Omental fat pad (tissue), 4 donors: ENCODE measurements at places on chromosomes 1 and 21.

GRCh38 chr21:41939391-41939790 lies 14.4 kb downstream of the C2CD2 start:
- no peak for DNase-seq

GRCh38 chr1:241396747-241397681 lies 40.0 kb upstream of the RGS7 start:
- DNase-seq = no peak

DNA sequence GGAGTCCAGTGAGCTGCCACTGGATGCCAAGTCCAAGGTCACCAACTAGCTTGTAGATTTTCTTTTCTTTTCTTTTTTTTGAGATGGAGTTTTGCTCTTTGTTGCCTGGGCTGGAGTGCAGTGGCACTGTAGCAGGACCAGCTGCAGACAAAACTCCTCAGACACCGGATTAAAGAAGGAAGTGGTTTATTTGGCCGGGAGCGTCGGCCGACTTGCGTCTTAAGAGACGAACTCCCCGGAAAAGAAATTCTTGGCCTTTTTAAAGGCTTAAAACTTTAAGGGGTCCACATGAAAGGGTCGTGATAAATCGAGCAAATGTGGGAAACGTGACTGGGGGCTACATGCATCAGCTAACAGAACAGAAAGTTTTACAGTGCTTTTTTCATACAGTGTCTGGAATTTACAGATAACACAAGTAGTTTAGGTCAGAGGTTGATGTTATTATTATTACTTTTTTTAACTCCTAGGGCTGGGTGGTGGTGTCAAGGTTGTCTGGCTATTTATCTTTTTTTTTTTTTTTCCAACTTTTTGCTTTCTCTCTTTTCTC lies 36.4 kb upstream of the CFAP126 start:
- no peak for DNase-seq

GRCh38 chr1:171438441-171438840 lies 46.9 kb upstream of the PRRC2C start:
- DNase-seq = peak; percentile 64

DNA sequence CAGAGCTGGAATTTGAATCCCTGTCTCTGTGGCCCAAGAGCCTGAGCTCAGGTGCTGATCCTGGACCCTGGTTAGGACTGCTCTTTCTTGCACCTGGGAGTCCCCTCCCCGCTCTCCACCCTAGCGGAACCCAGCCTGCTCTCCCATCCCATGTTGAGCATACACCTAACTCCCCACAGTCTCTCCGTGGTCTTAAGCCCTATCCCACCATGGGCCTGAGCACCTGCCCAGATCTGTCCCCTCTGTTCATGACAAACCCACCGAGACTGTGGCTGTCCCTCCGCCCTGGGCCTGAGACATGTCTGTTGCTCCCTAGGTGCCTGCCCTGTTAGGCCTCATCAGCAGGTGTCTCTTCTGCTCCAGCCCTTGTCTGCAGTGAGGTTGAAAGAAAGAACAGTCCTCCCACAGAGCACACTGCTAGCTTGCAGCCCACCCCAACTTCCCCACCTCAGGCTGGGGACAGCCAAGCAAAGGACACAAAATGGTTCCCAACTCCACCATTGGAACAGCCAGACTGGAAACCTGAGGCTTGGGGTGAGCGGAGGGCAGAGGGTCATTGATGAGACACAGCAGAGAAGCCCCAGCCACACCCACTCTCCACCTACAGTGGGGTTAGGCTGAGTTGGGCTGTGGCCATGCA lies 118.5 kb downstream of the MATN1 start:
- no peak for DNase-seq

- no peak for DNase-seq
Measured at GRCh38 chr1:54229281-54229891, 29.4 kb downstream of the MRPL37 start.

- DNase-seq = no peak
Measured at GRCh38 chr1:63148825-63149645, 173.3 kb upstream of the FOXD3 start.
